ENCODE measurements at places on chromosomes 11 and 22. TPM values are rescaled to one million over a fixed set of nuclear protein-coding genes. Genes with fewer than 3 reads are reported as not detected.

The ANKK1 gene
- total RNA-seq, result 0.06 TPM

The CCDC73 gene
- not detected for total RNA-seq

The LDHAL6A gene
- total RNA-seq, result not detected

The OR8B4 gene
- total RNA-seq, result not detected

The TMPRSS4 gene
- total RNA-seq, result not detected

The THRSP gene
- not detected for total RNA-seq

The ARHGAP8 gene
- 4.6 TPM for total RNA-seq

The MTA2 gene
- 123 TPM for total RNA-seq

The MUC2 gene
- not detected for total RNA-seq

The OR51B2 gene
- total RNA-seq, result not detected

The UPK3A gene
- total RNA-seq, result not detected

The RAG1 gene
- total RNA-seq, result 0.18 TPM

The CNGA4 gene
- total RNA-seq, result not detected
